ENCODE measurements at places on chromosomes 5 and 9.

DNA sequence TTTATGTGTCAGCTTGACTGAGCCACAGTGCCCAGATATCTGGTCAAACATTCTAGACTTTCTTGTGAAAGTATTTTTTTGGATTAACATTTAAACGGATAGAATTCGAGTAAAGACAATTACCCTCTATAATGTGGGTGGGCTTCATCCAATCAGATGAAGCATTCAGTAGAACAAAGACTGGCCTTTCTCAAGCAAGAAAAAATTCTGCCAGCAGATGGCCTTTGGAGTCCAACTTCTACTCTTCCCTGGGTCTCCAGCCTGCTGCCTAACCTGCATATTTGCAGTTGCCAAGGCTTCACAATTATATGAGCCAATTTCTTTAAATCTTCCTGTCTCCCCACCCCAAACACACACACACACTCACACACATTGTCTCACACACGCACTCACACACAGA, 86.4 kb downstream of the MED10 start:
- no peak for DNase-seq

GRCh38 chr9:120153258-120153657, 426.7 kb downstream of the CDK5RAP2 start:
- no peak for DNase-seq

- no peak for DNase-seq
These were observed 67.5 kb downstream of the COL15A1 start for GRCh38 chr9:99011161-99011709.

- no peak for DNase-seq
These were observed 377.5 kb downstream of the MED10 start for GRCh38 chr5:6000867-6001266.

- DNase-seq = no peak
These were observed 29.2 kb downstream of the TNFSF8 start for GRCh38 chr9:114900942-114901802.

DNA sequence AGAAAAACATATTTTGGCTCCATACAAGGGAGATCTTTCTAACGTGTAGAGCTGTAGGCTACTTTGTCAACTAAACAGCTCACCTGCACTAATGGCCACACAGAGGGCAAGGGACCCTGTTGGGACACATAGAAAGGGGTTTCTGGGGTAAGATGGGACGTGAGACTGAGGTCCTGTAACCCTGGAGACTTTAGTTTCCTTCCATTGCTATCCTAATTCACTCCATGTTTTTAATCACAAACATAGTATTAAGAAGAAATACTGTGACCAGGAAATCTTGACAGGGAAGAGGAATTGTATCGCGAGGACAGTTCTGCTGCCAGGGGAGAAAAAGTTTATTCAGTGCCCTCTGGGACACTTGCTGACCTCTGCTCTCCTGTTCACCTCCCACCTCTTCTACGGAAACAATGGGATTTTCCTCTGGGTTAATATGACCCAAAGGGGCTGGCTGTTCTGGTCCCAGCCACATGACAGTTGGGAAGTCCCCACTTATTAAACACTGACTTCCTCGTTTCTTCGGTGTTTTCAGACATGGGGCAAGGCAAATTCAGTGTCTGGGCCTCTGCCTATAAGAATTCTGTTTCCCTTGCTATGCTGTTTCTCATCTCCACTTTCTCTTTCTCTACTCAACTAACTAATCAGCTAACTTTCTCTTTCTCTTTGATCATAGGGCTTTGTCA, 106.9 kb upstream of the SEMA6A start:
- DNase-seq = no peak

DNA sequence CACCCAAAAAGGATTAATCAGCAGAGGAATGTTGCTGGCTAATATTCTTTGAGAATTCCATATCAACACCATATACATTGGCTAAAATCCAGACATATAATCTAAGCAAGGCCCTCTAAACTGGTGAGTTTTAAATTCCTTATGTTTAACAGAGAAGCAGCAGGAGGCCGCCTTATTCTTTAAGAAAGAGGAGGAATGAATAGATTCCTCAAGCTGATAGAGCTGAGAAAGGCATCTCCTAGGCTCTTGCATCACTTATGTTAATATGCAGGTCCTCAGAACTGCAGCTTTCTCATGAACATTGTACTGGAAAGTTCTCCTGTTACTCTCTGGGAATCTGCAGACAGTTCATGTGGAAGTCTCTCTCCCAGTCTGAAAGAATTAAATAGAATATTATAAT, 20.1 kb upstream of the SMARCA2 start:
- DNase-seq = no peak

GRCh38 chr5:143281226-143281625, 122.3 kb downstream of the NR3C1 start:
- DNase-seq = no peak

GRCh38 chr5:1652873-1653697, 129.3 kb upstream of the LPCAT1 start:
- DNase-seq = no peak

- DNase-seq = peak; percentile 77
These were observed 147.1 kb downstream of the ERCC6L2 start for GRCh38 chr9:96022445-96023051.

DNA sequence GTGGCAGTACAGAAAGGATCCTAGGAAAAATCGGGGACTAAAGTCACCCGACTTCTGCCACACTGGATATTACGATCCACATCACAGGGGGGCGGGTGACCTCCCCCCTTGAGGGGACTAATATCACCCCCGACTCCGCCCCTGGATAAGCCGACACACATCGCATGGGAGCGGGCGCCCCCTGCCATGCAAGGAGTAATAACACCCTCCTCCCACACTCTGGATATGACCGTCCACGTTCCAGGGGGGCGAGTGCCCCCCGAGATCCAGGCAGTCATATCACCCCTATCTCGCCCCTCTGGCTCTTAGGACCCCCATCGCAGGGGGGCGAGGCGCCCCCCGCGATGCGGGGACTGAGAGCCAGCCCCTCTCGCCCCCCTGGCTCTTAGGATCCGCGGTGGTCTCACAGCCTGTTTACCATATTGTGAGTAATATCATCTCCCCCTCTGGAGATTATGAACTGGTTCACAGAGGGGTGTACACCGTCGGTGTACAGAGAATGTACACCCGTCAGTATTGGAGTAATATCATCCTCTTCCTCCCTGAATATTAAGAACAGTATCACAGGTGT, 423.0 kb downstream of the DIRAS2 start:
- DNase-seq = peak; percentile 42

DNA sequence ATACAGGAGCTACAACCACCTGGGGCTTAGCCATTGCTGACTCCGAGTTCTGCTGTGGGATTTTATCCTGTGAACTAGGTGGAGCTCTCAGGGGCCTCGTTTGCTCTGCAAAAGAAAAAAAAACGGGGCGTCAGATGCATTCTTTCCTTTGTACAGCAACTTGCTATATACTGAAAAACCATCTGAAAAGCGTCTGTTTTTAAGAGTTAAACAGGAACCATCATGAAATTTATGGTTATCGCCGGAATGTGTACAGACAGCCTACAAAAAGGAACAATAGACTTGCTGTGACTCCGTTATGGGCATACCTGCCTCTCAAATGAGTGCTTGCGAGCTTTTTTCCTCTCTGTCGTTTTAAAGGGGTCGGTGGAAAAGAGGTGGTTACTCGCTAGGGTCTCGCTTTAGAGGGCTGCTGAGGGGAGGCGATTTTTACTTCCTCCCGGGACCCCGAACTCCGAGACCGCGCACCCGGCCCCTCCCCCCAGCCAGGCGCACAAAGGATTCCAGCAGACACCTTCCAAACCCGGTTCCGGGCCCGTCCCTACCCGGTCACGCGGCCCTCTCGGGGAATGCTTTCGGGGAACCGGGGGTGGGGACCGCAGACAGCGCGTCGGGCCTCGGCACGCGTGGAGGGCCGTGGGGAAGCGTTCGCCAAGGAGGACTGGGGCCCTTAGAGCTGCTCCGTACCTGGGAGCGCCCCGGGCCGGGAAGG, 826 bp downstream of the PAIP1 start:
- DNase-seq = peak; percentile 71

- no peak for DNase-seq
These were observed 23.2 kb downstream of the MAP3K1 start for GRCh38 chr5:56838409-56839039.

- no peak for DNase-seq
These were observed 124.3 kb downstream of the STK32A start for GRCh38 chr5:147359101-147359500.

- no peak for DNase-seq
These were observed 189.4 kb downstream of the FANCC start for GRCh38 chr9:95128177-95128524.

GRCh38 chr5:166287866-166288265, 2003.6 kb upstream of the WWC1 start:
- DNase-seq = no peak

- no peak for DNase-seq
These were observed 64.3 kb downstream of the GRIN3A start for GRCh38 chr9:101674165-101674564.

DNA sequence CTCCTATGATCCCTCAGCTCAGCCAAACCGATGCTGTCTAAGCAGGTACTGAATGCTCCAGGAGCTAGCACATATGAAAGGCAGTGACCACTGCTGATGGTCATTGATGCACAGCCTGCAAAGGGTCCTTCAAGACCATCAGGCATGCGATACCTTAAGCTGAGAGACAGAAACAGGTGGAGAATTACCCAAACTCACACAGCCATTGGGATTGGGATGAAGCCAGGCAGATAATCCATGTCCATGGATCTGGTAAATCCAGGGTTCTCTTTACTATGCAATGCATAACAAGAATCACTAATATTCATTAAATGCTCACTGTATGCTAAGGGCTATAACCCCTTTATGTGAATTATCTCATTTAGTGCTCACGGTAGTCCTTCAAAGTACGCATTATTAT, 36.2 kb downstream of the RAPGEF1 start:
- no peak for DNase-seq

GRCh38 chr5:14178671-14179211, 35.6 kb downstream of the TRIO start:
- DNase-seq = no peak

DNA sequence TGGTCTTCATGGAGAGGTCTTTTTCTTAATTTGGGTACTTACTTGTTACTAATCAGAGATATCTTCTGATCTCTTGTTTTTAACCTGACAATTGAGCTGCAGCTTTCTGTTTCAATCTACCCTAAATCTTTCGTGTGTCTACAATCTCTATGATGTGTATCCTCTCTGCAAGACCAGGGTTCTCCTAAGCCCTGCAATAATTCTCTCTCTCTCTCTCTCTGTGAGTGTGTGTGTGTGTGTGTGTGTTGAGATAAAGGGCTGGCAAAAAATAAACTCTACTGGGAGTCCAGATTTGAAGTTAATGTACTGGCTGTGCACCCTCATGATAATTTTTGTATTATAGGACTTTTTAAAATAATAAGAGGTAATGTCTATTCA, 57.8 kb upstream of the FBXL7 start:
- DNase-seq = no peak

DNA sequence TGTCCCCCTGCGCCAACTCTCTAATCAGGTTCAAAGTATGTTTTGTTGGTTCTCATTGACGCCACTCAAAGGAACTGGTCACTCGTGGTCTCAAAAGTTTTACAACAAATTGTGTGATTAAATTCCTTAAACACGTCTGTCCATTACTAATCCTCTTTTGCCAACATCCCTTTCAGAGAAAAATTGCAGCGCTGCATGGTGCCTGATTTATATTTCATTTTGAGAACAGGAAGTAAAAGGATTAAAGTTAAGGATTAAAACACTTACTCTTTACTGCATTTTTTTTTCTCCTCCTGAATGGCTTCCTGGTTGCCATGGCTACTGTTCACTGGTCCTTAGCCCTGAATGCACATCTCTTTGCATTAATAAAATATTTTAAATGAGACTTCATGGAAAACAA, 383.5 kb downstream of the GLIS3 start:
- DNase-seq = no peak

GRCh38 chr9:2934883-2935282, 91.0 kb upstream of the PUM3 start:
- DNase-seq = no peak

DNA sequence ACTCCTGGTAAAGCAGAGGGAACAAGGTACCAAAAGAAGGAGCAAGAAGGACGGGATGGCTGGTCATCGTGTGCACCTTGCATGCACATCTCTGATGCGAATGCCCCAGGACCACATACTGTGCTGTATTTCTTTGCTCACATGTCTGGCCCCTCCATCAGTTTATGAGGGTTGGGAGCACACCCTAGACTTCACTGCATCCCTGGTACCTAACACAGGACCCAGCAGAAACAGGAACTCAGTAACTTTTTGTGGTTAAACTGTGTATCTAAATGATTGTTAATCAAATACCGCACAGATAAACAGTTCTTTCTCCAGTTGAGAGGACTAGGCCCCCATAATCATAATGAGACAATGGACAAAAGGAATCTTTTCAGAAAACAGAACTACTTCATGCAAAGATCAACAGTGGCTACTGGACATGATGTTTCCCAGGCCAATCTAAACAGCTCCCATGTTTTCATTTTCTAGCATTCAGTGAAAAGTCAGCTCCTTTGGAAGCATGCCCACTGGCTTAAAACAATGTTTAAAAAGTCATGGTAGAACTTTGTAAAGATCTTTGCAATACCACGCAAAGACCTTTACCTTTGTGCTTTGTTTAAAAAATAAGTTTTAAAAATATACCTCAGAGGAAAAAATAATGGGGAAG, 55.5 kb upstream of the IFNK start:
- no peak for DNase-seq

GRCh38 chr9:133417541-133418461, at the start of gene REXO4:
Gene REXO4, minus strand, starts transcription at chr9:133418010. Its CDS starts 166 bp downstream, at chr9:133417844.
- peak; percentile 89 for DNase-seq

- DNase-seq = no peak
These were observed 15.9 kb downstream of the LRRC70 start for GRCh38 chr5:62594364-62594984.

- DNase-seq = no peak
These were observed 107.6 kb downstream of the LURAP1L start for GRCh38 chr9:12882430-12882829.

DNA sequence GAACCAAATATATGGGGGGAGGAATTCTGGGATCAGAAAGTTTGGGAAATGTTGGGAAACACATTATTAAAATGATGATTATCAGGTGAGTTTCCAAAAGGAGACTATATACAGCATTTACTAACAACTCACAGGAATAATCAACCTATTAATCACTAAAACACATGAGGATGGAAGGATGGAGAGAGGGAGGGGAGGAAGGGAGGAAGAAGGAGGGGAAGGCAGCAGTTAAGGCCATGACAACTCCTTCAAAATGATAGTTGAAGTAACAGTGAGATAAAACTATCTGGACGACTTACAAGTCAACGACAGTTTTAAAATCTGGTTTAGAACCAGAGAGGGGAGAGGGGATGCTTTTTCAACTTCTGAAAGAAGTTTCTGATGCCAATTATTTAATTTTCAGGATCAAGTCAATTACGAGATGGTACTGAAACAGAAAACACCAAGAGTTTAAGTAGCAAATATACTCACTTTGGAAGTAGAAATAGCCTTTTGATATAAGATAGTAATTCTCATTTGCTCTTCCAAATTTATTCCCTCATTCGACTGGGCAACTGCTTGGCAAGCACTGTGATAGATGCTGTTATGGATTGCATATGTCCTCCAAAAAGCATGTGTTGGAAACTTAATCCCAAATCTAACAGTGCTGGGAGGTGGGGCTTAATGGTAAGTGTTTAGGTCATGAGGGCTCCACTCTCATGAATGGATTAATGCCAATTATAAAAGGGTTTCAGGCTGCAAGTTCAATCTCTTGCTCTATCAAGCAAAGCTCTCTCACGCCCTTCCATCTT, 30.4 kb downstream of the FBXW11 start:
- DNase-seq = no peak
